Natural killer cell (primary cell): ENCODE measurements at places on chromosomes 5 and 9. TPM values are rescaled to one million over a fixed set of nuclear protein-coding genes. Genes with fewer than 3 reads are reported as not detected.
A peak's percentile ranks its signal among the peaks of the same experiment; 100 is the strongest.

The SCGB3A2 gene
- total RNA-seq, result not detected

GRCh38 chr5:141825791-141826560 is 52.2 kb downstream of the PCDH1 start:
- no peaks in the 10 kb centered on the region for H3K27me3 ChIP-seq
- H3K4me1 ChIP-seq, result no peaks in the 10 kb centered on the region
- H3K27ac ChIP-seq, result no peak overlapping the region
- H3K36me3 ChIP-seq, result no peaks in the 10 kb centered on the region

DNA sequence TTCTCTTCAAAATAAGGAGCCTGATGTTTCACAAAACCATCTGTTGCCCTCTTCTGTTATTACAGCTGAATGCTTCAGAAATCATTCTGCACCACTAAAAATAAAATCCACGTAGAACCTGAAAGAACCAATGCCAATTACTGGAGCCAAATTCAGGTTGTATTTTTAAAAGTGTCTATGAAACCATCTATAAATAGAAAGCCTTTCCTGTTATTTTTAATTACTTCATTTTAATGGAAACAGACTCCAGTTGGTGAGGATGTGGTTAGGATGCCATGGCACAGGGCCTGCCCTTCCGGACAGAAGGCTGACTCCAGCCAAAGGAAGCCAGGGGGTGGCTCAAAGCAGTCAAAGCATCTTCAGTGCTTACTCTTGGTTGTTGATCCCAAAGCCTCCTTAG is 119.8 kb downstream of the TENT4A start:
- H3K4me1 ChIP-seq, result no peaks in the 10 kb centered on the region
- H3K27me3 ChIP-seq, result no peaks in the 10 kb centered on the region
- H3K27ac ChIP-seq, result no peak overlapping the region
- H3K4me3 ChIP-seq, result no peak overlapping the region
- H3K36me3 ChIP-seq, result no peaks in the 10 kb centered on the region

The GABRA1 gene
- not detected for total RNA-seq

The SPINK7 gene
- total RNA-seq, result not detected

DNA sequence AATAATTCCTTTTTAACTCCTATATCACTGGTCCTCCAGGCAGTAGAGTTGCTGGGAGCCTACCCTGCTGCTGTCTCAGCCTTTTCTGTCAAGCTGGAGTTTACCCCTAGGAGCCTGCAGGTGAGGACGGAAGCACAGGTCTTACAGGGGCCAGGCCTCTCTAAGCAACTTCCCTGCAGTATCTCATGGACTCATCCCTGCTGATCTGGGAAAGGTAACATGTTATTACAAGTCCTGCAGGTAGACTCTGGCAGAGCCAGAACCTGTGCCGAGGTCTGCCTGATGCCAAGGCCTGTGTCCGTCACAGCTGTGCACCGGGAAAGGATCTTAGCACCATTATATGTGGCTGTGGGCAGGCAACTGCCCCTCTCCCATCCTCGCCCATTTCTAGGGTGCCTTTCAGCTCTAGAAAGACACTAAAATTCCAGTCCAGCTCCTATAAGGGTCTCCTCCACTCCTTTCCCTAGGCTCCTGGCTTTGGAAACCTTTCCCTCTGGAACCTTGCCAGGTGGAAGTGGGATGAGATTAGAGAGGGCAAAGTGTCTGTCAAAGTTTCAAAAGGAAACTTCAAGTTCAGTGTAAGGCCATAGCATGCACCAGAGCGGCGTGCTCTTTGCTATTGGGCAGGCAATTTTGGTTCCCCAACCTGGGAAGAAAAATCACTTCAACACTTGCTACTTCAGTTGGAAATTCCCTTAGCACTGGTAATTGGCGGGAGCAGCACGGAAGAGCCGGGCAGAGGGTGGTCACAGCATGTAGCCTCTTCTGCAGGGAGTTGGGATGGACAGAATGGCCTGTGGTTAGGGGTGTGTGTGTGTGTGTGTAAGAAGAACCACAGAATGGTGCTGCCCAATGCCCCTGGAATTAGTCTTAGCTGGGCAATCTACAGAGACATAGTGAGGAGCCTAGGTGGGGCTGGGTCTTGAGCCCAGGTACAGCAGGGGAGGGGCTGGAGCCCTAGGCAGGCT is 17.5 kb downstream of the TMEM171 start:
- no peaks in the 10 kb centered on the region for H3K4me1 ChIP-seq
- H3K27me3 ChIP-seq, result peaks cover 10% of the 10 kb centered on the region
- H3K27ac ChIP-seq, result no peak overlapping the region
- no peaks in the 10 kb centered on the region for H3K36me3 ChIP-seq

DNA sequence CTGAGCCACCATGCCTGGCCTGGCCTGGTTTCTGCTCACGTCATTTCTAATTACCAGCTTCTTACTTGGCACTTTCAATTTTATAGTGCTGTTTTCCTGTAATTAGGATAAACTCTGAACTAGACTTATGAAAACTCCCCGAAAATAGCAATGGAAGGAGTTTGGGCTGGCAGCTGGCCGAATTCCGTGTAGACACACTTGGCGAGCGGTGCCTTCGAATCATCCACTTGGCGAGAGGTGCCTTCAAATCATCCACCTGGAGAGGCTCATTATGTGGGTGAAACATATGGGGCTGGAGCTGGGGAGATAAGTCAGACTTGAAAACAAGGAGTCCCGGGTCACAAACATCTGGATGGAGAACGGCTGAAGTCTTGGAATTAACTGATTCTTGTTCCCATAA is 203.7 kb downstream of the ROR2 start:
- H3K36me3 ChIP-seq, result no peaks in the 10 kb centered on the region
- DNase-seq, result no peak
- no peaks in the 10 kb centered on the region for H3K4me1 ChIP-seq
- no peak overlapping the region for H3K27ac ChIP-seq

The SMIM3 gene
- total RNA-seq, result 8.9 TPM

DNA sequence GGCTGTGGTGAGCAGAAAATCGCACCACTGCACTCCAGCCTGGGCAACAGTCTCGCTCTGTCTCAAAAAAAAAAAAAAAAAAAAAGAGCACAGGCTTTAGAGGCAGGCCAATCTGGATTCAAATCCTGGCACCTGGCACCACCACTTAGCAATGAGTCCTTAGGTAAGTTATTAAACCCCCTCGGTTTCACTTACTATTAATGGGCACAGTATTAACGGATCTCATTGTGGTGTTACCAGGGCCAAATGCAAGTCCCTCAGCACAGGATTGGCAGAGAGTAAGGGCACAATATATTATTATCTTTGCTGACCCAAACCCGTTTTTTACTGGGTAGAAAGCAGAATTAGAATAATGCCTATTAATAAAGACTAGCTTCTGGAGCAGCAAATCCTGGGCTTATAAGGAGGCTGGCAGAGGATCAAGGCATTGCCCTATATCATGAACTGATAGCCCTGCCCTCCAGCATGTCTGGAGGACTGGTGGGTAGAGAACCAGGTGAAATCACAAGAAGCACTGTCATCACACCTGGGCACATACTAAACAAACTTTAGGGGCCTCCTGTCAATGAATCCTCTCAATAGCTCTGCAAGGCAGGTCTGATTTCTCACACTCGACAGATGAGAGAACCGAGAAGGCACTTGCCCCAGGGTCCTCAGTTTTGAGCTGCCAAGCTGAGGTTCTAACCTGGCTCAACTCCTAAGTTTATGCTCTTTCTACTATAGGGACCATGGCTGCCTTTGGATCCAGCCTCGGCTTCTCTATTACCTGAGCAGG is 17.7 kb downstream of the PCDHGC5 start:
- DNase-seq, result no peak
- H3K36me3 ChIP-seq, result no peaks in the 10 kb centered on the region
- H3K27me3 ChIP-seq, result no peaks in the 10 kb centered on the region
- H3K4me1 ChIP-seq, result peaks cover 18% of the 10 kb centered on the region
- H3K27ac ChIP-seq, result no peak overlapping the region
- H3K4me3 ChIP-seq, result no peak overlapping the region

The MELK gene
- 1.3 TPM for total RNA-seq

The CIZ1 gene
- 152 TPM for total RNA-seq

The GAS1 gene
- total RNA-seq, result 1.0 TPM

The INSL4 gene
- total RNA-seq, result not detected

- H3K27ac ChIP-seq, result peak overlapping the region; percentile 60
- H3K4me1 ChIP-seq, result peaks cover 58% of the 10 kb centered on the region
- peak; percentile 31 for DNase-seq
- no peak overlapping the region for H3K4me3 ChIP-seq
- no peaks in the 10 kb centered on the region for H3K27me3 ChIP-seq
- no peaks in the 10 kb centered on the region for H3K36me3 ChIP-seq
Measured at GRCh38 chr5:142969624-142970439, 199.7 kb downstream of the ARHGAP26 start.

- no peaks in the 10 kb centered on the region for H3K4me1 ChIP-seq
- no peak for DNase-seq
Measured at GRCh38 chr5:143641549-143642355, 170.2 kb upstream of the HMHB1 start.

DNA sequence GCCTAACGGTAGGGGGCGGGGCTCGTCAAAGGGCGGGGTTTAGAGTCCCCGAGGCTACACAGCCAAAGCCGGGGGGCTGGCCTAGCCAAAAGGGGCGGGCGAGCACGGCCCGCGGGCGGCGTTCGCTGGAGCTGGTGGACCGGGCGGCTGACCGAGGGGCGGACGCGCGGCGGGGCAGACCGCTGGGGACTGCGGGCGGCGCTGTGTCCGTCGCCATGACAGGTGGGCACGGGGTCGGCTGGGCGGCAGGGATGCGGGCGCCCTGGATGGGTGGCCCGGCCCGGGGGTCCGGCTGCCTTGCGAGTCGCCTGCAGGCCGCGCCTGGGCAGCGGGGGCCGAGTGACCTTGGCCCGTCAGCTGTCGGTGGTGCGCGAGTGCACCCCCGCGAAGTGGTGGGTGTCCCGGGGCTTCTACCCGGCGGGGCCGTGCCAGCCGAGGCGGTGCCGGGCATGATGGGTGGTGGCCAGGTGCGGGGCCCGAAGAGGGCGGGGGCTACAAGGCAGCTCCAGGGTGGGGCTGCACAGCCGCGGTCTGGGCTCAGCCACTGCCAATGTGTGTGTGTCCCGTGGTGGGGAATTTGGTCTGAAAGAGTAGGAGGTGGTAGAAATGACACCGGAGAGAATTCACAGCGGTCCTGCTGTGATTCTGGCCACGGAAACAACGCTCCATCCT is at the start of gene CARD19:
TSS of gene CARD19 (plus strand) at position 87 of the 672 bp plus-strand sequence. CDS start at position 216, 129 bp downstream.
- peak within 1 kb of the TSS; percentile 63 for H3K4me3 ChIP-seq
- no peaks in the 10 kb centered on the region for H3K36me3 ChIP-seq
- DNase-seq, result peak; percentile 72
- no peaks in the 10 kb centered on the region for H3K27me3 ChIP-seq
- H3K4me1 ChIP-seq, result peaks cover 73% of the 10 kb centered on the region
- peak within 1 kb of the TSS; percentile 98 for H3K27ac ChIP-seq

GRCh38 chr5:132215329-132215728 is 12.3 kb downstream of the P4HA2 start:
- DNase-seq, result no peak
- no peaks in the 10 kb centered on the region for H3K36me3 ChIP-seq
- H3K27me3 ChIP-seq, result no peaks in the 10 kb centered on the region
- H3K4me3 ChIP-seq, result no peak overlapping the region
- no peaks in the 10 kb centered on the region for H3K4me1 ChIP-seq

The DDX4 gene
- not detected for total RNA-seq

DNA sequence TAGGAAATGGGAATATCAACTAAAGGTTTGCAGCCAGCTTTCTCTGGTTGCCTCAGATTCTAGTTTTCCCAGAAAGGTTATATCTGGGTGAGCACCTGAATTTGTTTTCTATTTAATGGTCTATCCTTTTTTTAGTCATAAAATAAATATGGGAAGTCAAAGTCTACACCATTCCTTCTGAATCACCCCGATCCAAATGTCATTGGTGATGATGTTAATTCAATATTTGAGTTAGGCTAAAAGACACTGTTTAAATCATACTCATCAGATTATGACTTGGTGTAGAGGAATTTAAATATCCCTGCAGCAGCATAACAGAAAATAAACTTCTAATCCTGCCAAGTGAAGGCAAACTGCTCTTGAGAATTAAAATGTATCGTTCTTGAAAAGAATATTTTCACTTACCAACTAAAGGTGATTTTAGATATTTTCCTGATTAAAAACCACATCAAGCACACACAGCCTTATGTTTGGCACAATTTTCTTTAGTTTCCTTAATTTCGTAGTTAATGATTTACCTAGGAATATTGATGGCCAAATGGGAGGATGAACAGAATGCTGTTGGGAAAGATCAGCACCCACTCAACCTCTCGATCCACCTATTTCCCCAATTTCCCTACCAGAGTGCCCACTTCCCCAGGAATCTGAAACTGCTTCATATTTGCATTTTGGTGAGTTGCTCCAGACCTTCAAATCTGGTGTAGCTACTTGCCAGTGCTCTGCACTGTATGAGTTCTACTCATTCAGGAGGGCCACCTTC is 103.1 kb upstream of the TSLP start:
- H3K4me1 ChIP-seq, result no peaks in the 10 kb centered on the region
- H3K36me3 ChIP-seq, result no peaks in the 10 kb centered on the region
- no peak overlapping the region for H3K27ac ChIP-seq
- no peak for DNase-seq

DNA sequence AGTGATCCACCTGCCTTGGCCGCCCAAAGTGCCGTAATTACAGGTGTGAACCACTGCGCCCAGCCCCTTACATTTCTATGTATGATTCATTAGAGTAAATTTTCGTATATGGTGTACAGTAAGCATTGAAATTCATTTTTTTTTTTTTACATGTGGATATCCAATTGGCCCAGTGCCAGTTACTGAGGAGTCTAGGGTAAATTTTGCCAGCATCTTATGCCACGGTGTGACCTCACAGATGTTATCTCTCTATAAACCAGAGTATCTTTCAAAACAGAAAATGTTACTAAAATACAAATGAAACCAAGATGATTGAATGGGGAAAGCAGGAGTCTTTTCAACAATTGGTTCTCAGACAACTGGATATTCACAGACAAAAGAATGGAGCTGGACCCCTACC is 64.7 kb downstream of the IPPK start:
- no peak overlapping the region for H3K4me3 ChIP-seq
- no peaks in the 10 kb centered on the region for H3K36me3 ChIP-seq
- H3K27me3 ChIP-seq, result no peaks in the 10 kb centered on the region

The ZNF608 gene
- not detected for total RNA-seq

The SEMA5A gene
- total RNA-seq, result not detected

GRCh38 chr5:82480331-82480730 is 202.2 kb upstream of the RPS23 start:
- DNase-seq, result no peak
- no peak overlapping the region for H3K27ac ChIP-seq
- H3K4me1 ChIP-seq, result no peaks in the 10 kb centered on the region
- no peak overlapping the region for H3K4me3 ChIP-seq
- no peaks in the 10 kb centered on the region for H3K27me3 ChIP-seq

DNA sequence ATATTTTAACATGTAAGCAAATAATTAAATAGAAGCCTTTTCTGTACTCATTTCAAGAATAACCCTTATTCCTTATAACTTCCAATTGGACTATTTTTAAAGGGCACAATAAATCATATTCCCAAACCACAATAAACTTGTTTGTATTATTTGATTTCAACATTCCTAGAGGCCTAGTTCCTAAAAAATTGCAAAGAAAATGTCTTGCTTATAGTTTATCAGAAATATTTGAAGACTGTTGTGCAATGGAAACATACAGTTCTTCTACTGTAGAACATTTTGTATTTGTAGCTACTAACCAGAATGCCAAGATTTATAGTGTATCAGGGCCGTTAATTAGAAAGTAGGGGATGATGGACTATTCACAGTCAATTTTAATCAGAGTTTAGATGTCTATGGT is 1037.0 kb upstream of the CDH18 start:
- no peaks in the 10 kb centered on the region for H3K27me3 ChIP-seq
- no peaks in the 10 kb centered on the region for H3K4me1 ChIP-seq
- no peak overlapping the region for H3K4me3 ChIP-seq
- H3K27ac ChIP-seq, result no peak overlapping the region
